Nucleus accumbens (tissue), 56 donors: ENCODE measurements at places on chromosomes 13 and 19.

- no peak for DNase-seq
These were observed 36.1 kb downstream of the OLFM4 start for GRCh38 chr13:53064731-53065130.

GRCh38 chr19:18995804-18996241 is 37.5 kb downstream of the SUGP2 start:
- DNase-seq, result peak; percentile 66

GRCh38 chr19:34367624-34367957 is 2.6 kb downstream of the GPI start:
- no peak for DNase-seq

- DNase-seq, result no peak
These were observed 51.3 kb downstream of the STK24 start for GRCh38 chr13:98525456-98526181.

DNA sequence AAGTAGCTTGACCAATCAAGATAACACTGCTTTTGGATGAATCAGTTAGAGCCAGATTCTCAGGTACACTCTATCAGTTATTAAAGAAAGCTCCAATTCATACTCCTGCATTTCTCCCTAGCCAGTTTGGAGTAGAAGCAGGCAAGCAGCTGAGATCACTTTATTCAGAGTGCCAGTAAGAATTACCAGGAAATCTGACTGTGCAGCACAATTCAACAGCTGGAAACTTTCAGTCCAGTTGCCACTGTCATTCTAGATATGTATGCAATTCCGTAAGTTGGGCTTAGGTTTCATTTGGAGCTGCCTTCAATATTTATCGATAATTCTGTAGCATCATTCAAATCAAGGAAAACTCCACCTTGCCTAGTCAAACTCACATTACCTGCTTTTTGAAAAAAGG is 2625.6 kb upstream of the PCDH20 start:
- DNase-seq, result no peak
